ENCODE measurements at places on chromosomes 13 and 19.
A peak's percentile ranks its signal among the peaks of the same experiment; 100 is the strongest.

- DNase-seq: no peak
Measured at GRCh38 chr19:13824703-13825102, 29.5 kb downstream of the ZSWIM4 start.

GRCh38 chr13:33272531-33273124, 12.9 kb downstream of the STARD13 start:
- no peak for DNase-seq

- DNase-seq: no peak
Measured at GRCh38 chr19:1389033-1389940, 5.6 kb downstream of the NDUFS7 start.

GRCh38 chr13:40186041-40186440, 480.4 kb downstream of the FOXO1 start:
- DNase-seq: no peak

- no peak for DNase-seq
Measured at GRCh38 chr13:40377783-40378182, 288.7 kb downstream of the FOXO1 start.

DNA sequence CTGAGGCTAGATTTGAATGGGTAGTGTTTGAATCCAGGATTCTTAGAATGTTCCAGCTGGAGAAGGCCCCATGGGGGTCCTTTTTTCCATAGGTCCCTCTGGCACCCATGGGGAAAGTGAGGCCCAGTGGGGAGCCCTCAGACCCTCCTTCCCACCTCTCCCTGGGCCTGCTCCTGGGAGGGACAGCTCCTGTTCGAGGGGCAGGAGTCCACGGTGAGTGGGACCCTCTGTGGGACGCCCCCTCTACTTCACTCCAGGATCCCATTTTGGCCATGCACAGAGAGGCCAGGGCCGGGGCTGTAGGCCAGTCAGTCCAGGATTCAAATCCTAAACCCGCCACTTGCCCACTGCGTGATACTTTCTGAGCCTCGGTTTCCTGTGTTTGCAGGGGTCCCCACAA, 7.6 kb downstream of the MEF2B start:
- no peak for DNase-seq

DNA sequence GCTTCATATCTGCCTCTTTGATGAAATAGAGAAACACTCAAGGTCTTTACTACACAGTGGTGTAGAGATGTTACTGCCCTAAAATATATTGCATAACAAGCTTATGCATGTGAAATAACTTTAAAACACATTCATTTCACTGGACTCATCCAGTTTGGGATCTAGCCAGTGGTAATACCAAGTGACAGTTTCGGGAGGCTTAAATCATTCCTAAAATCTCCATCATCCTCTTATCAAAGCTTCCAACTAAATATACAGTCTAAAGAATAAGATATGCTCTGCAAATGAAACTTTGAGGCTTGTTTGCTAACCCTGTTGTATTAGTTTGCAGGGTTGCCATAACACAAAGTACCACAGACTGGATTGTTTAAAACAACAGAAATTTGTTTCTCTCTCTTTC, 52.8 kb downstream of the THSD1 start:
- DNase-seq: no peak

DNA sequence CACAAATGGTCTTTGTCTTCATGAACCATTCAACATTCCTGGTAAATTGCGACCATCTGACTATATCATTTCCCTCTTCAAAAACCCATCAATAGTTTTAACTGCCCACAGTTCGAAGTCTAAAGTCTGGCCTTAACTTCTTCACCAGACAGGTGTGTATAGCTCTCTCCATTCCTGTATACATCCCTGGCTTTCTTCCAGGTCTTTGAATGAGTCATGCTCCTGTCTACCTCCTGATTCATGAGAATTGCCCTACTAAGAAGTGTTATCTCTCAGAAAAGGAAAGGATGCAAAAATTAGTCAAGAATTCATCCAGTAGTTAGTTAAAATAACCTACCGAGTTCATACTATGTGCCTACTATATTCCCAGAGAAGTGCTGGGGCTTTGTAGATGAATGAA, 225.0 kb downstream of the TBC1D4 start:
- DNase-seq: no peak

GRCh38 chr13:40777809-40778175, 6.8 kb upstream of the MRPS31 start:
- DNase-seq: no peak

GRCh38 chr19:48302600-48302959, 22.8 kb upstream of the EMP3 start:
- DNase-seq: no peak

GRCh38 chr13:26551255-26551860, 6.1 kb upstream of the WASF3 start:
- no peak for DNase-seq

- DNase-seq: no peak
Measured at GRCh38 chr13:33526718-33527117, 241.2 kb upstream of the STARD13 start.

DNA sequence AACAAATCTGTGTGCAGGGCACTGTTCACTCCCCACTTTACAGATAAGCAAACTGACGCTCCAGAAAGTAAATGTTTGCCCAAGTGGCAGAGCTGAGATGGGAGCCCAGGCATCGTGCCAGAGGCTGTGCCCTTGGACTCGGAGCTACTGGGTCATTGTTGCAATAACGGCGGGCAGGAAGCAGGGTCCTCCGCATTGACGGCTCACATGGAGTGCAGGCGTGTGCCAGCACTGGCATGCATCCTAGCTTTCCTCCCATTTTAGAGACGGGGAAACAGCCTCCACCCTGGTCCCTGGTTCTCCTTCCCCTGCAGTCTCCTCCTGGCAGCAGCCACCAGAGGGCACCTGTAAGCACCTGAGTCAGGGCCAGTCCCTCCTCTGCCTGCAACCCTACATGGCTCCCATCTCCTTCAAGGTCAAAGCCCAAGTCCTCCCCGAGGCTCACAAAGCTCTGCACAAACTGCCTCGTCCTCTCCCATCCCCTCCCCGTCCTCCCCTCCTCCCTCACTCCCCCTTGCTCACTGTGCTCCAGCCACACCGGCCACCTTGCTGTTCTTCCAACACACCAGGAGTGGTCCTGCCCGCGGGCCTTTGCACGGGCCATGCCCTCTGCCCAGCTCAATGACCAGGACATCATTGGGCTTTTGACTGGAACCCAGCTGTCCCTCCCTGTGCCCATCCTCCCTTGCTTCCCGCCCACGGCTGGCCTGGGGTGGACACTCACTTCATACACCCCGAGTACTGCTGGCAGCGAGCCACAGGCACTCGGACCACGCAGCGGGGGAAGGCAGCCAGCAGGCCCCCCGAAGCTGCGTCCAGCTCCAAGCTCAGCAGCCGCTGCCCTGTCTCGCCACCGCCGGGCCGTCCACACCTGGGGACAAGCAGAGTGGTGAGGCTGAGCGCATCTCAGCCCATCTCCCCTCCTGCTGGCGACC, 7.7 kb upstream of the LRG1 start:
- no peak for DNase-seq

DNA sequence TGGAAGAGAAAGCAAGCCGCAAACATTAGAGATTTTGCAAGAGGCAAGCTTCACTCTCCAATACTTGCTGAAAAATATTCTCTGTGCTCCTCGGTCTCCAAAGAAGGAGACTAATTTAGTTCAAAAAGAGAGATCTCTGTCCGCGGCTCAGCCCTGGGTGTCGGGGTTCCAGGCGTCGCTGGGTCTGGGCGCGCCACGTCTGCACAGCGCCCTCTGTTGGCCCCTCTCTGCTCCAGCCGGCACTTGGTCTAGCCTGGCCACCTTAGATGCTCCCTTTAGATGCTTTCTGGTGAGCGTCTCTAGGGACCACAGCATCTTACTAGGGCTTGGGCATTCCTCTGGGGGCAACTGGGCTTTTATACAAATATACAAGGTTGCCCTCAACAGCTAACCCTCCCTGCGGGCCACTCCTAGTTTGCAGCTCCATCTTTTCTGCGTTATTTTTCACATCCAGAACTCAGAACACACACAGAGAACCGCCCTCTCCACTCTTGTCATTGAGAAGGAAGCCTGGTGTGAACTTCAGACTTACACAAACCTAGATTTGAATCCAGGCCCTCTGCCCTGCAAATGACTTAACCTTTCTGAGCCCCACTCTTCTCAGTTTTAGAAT, 78.3 kb downstream of the CYSLTR2 start:
- DNase-seq: peak; percentile 19

- no peak for DNase-seq
Measured at GRCh38 chr13:52738719-52739467, 727 bp downstream of the CNMD start.

- no peak for DNase-seq
Measured at GRCh38 chr19:41551212-41551610, 24.8 kb upstream of the CEACAM21 start.

DNA sequence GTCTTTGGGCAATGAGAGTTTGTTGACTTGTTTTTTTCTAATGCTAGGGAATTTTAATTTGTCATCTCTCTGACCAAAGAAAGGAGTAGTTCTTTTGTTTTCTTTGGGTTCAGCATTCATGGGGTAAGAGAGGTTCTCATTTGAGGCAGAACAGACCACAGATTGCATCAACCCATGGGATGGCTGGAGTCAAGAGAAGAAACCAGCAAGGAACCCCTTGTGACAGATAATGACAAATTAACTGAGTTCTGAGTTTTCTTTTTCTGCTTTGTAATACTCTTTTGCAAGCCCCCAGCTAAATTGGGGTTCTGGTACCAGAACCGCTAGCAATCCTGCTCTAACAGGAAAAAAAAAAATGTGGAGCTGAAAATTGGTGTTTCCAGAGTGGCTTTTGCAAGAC, 864.1 kb downstream of the DIAPH3 start:
- no peak for DNase-seq

- DNase-seq: no peak
Measured at GRCh38 chr19:2763687-2764086, 19.4 kb downstream of the SGTA start.

DNA sequence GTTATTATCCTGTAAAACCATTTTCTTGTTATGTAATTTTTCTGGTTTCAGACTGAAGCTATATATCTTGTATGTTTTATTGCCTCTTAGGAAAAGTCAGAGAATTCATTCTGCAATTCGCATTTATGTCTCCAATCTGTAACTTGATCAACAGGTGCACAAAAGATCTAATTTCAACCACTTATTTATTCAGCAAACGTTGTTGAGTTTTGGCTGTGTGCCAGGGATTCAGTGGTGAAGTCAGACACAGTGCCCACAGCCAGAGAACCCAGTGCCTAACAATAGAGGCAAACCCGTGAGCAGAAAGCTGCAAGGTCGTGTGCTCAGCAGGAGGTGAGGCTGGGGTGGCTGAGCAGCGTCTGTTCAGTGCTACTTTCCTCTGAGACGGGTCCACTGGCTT, 119.5 kb upstream of the MCF2L start:
- DNase-seq: peak; percentile 97

DNA sequence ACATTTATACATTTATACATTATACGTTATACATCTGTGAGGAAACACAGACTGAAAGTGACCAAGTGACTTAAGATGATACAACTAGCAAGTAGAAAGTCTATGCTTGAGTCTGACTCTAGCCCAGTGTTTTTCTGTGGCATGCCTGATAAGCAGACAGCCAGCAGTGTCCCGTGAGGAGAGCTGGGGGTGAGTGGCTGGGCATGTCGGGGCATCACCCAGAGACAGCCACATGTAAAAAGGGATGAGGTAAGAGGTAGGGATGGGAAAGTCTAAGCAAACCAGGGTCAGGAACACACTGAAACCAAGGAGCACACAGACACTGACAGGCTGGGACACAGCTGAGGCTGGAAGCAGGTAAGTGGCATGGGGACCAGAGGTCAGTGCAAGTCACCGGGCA, 333.2 kb downstream of the FOXO1 start:
- no peak for DNase-seq

DNA sequence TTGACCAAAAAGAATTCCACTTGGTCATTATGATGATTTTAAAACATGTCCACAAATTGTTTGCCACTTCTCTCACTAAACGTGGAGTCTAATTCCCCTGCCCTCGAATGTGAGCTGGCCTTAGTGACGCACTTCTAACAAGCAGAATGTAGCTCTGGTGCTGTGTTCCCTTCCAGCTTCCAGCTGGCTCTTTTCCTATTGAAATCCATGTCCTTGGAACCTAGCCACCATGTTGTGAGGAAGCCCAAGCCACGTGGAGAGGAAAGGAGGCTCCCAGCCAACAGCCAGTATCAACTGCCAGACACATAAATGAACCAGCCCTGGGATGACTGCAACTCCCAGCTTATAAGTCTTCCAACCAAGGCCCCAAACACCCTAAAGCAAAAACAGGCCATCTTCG, 23.6 kb upstream of the CEBPA start:
- no peak for DNase-seq

GRCh38 chr13:98910501-98910951, 67.3 kb downstream of the DOCK9 start:
- DNase-seq: no peak

- DNase-seq: no peak
Measured at GRCh38 chr19:33441277-33441699, 67.8 kb downstream of the CEBPG start.

GRCh38 chr13:42926555-42926954, 65.5 kb downstream of the EPSTI1 start:
- no peak for DNase-seq

GRCh38 chr19:13077240-13077639, 25.4 kb downstream of the LYL1 start:
- no peak for DNase-seq

DNA sequence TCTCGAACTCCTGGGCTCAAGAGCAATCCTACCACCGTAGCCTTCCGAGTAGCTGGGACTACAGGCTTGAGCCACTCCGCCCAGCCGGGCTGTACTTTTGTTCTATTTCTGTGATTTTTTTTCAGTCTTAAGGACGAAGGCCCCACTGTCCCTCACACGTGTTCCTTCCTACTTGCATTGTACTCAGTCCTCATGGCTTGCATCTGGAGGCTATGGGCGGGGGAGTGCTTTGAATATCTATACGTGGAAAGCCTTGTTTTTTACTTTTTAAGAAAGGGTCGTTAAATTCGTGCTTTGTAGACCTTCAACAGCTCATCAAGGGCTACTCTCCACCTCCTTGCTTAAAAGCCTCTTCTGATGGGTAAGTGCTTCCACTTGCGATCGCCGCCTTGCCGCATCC, 36.8 kb downstream of the NLRP12 start:
- no peak for DNase-seq

GRCh38 chr13:46181840-46182490, at the start of gene LCP1:
TSS of gene LCP1 (minus strand) at chr13:46182177. CDS start at chr13:46159662, 22,515 bp downstream.
- no peak for DNase-seq

DNA sequence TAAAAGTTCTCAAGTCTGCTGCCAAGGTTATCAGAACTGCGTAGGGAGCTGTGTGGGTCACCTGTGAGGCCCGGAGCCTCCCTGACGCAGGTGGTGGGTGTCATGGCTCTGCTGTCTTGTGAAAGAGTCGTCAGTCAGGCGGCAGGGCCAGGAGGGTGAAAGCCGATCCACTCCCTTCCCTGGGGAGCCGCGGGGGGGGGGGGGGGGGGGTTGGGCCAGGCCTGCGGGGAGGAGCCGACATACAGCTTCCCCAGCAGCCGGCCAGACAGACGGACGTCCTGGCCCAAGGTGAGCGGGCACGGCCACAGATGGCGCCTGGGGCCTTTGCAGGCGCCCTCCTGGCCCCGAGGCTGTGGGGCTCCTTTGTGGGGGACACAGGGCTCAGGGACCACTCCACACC, 12.4 kb downstream of the SBNO2 start:
- DNase-seq: no peak

DNA sequence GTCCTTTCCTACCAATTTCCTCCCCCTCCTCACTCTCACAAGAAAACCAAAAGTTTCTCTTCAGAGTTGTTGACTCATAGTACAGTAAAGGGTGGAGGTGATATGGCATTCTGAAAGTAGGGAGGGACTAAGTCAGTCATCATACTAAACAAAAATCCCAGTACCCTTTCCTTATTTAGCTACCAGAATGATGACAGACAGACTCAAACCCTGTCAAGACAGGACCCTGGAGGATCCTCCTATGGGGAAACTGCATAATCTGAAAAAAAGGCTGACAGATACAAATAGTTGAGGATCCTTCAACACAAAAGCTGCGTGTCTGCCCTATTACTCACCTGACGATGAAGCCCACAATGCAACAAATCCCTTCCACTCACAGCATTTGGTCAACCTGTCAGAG, 55.5 kb downstream of the CYSLTR2 start:
- DNase-seq: no peak

Measured in NCI-H748 treated with DMSO at 0.1 percent for 48 hours (cell line).